ENCODE measurements at places on chromosomes 3 and 15. TPM values are rescaled to one million over a fixed set of nuclear protein-coding genes. Genes with fewer than 3 reads are reported as not detected.

DNA sequence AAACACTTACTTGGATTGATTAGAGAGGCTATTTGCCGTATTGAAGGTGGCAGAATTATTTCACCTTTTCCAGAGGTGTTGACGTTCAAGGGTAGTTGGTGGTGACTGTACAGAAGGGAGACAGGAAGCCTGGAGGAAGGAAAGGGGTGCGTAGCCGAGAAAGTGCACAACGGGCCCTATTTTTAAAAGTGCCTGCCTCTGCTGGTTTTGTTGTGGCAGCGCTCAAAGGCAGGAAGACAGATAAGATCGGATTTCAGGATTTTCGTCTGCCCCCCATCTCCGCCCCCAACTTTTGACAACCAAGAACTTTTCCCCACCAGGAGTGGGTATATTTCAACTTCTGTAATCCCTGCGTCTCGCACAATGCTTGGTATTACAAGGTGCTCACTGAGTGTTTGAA, 38.5 kb downstream of the SMAD3 start:
- no peak overlapping the region for H3K27ac ChIP-seq
- peak; percentile 53 for DNase-seq
- H3K36me3 ChIP-seq: no peaks in the 10 kb centered on the region
- H3K27me3 ChIP-seq: no peaks in the 10 kb centered on the region

Gene A4GNT
- not detected for total RNA-seq

DNA sequence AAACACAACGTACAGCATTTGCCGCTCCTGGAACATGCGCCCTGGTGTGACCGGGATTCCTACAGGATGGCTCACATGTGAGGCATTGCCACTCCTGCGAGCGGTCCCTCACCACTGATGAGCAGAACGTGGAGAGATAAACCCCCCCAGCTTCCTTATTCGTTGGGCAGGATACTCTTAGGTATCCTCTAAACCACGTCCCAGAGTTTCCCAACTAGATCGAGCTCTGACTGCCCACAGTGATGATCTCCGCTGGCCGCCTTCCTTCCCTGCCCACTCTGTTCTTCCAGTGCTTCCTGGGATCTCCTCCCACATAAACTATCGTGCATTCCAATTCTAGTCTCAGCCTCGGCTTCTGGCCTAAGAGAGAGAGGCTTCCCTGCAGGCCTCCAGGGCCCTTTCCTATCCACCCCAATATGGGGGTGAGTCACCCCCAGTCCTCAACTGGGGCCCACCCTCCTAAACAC, 91.8 kb downstream of the TOP2B start:
- no peaks in the 10 kb centered on the region for H3K27me3 ChIP-seq
- no peak overlapping the region for H3K4me3 ChIP-seq
- no peaks in the 10 kb centered on the region for H3K4me1 ChIP-seq

GRCh38 chr15:61184431-61184830, 44.7 kb downstream of the RORA start:
- peaks cover 20% of the 10 kb centered on the region for H3K27me3 ChIP-seq
- H3K4me1 ChIP-seq: no peaks in the 10 kb centered on the region
- no peak for DNase-seq
- H3K27ac ChIP-seq: no peak overlapping the region

DNA sequence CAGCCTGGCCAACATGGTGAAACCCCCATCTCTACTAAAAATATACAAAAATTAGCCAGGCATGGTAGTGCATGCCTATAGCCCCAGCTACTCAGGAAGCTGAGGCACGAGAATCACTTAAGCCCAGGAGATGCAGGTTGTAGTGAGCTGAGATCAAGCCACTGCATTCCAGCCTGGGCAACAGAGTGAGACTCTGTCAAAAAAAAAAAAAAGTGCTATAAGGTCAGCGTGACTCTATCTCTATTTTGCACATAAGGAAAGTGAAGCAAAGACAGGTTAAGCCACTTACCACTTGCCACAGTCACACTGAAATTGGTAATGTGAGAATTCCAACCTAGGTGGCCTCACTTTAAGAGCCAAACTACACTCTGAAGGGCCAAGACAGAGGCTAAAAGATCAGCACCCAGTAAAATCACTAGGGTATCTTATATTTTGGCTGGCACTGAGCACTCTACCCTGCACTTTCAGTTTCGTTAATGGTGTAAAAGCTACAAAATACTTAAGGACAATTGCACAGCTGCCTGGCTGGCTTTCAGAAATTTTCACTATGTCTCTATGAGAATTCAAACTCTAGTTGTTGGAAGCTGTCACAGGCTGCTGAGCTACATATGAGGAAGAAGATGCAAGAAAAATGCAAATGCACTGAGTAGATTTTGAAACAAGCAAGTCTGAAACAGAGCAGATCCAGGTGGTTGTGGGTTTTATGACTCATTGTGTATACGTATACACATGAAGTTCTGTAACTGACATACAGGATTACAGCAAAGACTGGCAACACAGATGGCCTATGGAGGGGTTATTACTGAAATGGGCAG, 32.7 kb downstream of the TRANK1 start:
- peak overlapping the region; percentile 25 for H3K4me3 ChIP-seq
- H3K27ac ChIP-seq: peak overlapping the region; percentile 41
- H3K4me1 ChIP-seq: peaks cover 43% of the 10 kb centered on the region
- no peaks in the 10 kb centered on the region for H3K27me3 ChIP-seq

Gene ONECUT1
- not detected for total RNA-seq

GRCh38 chr3:128784843-128785242, 58.9 kb downstream of the RAB7A start:
- peaks cover 4% of the 10 kb centered on the region for H3K36me3 ChIP-seq
- DNase-seq: no peak

- no peak overlapping the region for H3K4me3 ChIP-seq
- no peaks in the 10 kb centered on the region for H3K27me3 ChIP-seq
- no peaks in the 10 kb centered on the region for H3K36me3 ChIP-seq
- H3K27ac ChIP-seq: no peak overlapping the region
- peaks cover 6% of the 10 kb centered on the region for H3K4me1 ChIP-seq
- no peak for DNase-seq
Measured at GRCh38 chr15:101315736-101316135, 20.7 kb upstream of the SNRPA1 start.

- H3K27ac ChIP-seq: no peak overlapping the region
- no peak for DNase-seq
- H3K4me3 ChIP-seq: no peak overlapping the region
- peaks cover 2% of the 10 kb centered on the region for H3K36me3 ChIP-seq
- no peaks in the 10 kb centered on the region for H3K4me1 ChIP-seq
Measured at GRCh38 chr3:20870106-20870899, 684.3 kb upstream of the SGO1 start.

GRCh38 chr15:100308213-100308600, 33.6 kb downstream of the ADAMTS17 start:
- DNase-seq: no peak
- no peak overlapping the region for H3K27ac ChIP-seq
- H3K27me3 ChIP-seq: no peaks in the 10 kb centered on the region

Gene MOBP
- not detected for total RNA-seq

DNA sequence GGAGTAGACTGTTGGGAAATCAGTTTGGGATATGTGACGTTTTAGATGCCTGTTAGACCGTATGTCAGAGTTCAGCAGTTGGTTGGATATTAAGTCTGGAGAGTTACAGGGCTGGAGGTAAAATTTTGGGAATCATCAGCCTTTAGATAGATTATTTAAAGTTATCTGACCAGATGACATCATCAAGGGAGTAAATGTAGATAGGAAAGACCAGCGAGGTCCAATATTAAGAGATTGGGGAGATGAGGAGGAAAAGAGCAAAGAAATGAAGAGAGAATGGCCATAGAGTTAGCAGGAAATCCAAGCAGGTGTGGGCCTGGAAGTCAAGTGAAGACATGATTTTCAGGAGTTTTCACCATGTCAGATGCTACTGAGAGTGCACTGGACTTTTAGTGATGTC, 3.1 kb downstream of the NDUFB4 start:
- peaks cover 19% of the 10 kb centered on the region for H3K36me3 ChIP-seq
- H3K27me3 ChIP-seq: no peaks in the 10 kb centered on the region
- no peak for DNase-seq
- H3K27ac ChIP-seq: no peak overlapping the region
- H3K4me1 ChIP-seq: peaks cover 7% of the 10 kb centered on the region

GRCh38 chr3:29932696-29933325, 651.9 kb downstream of the RBMS3 start:
- no peak overlapping the region for H3K4me3 ChIP-seq
- H3K27ac ChIP-seq: no peak overlapping the region
- H3K4me1 ChIP-seq: peaks cover 5% of the 10 kb centered on the region

DNA sequence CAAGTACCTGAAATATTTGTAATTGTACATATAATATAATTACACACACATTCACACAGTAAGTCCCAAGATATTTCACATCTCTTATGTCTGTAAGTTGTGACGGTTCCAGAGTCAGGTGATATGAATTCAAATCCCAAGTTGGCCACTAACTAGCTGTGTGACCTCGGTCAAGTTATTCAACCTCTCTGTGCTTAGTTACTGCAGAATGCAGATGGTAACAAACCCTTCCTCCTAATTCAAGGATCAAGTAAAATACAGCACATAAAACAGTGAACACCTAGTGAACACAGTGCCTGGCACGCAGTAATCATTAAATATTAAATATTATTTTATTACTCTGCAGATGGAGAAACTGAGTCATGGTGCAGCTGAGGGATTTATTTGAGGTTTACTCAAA, 6.9 kb downstream of the PRICKLE2 start:
- H3K27me3 ChIP-seq: peaks cover 9% of the 10 kb centered on the region
- no peaks in the 10 kb centered on the region for H3K4me1 ChIP-seq
- no peak overlapping the region for H3K27ac ChIP-seq
- H3K4me3 ChIP-seq: no peak overlapping the region

DNA sequence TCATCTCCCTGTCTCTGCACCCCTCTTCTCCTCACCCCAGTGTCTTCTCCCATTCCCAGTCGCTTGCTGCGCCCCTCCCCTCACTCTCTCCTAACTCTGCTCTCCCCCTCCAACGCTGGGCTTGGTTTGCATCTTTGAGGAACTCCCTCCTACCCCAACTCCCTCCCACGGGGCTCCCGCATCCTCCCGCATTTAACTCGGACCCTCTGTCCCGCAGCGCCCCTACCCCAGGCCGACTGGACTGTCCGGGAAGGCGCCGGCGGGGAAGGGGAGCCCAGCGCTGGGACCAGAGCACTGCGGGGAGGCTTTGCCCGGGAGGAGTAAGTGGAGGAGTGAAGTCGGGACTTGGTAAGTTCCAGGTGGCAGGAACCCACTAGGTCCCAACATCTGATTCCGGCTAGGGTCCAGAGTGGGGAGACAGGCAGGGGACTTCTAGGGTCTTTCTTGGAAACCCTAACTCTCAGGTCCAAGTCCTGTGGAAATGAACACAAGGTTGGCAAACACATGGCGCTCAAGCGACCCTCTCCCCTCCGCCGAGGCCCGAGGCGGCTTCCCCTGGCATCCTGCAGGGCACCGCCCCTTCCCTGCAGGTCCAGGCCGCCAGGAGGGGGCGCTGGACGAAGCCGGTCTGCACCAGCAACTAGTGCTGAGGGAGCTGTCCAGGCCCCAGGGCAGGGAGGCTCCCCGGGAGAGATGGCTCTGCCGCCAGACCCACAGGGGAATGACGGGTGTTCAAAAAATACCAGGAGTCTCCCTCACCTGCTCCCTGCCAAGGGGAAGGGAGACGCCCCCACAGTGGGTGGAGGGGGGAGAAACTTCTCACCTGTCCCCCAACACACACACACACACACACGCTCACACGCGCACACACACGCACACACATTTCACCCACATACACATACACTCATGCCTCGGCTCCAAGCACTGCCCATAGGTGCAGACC, 53.2 kb downstream of the LHFPL4 start:
- peaks cover 6% of the 10 kb centered on the region for H3K4me1 ChIP-seq
- H3K36me3 ChIP-seq: no peaks in the 10 kb centered on the region
- H3K27me3 ChIP-seq: peaks cover 23% of the 10 kb centered on the region
- no peak overlapping the region for H3K27ac ChIP-seq
- H3K4me3 ChIP-seq: no peak overlapping the region

Gene MUC13
- not detected for total RNA-seq

- H3K27ac ChIP-seq: no peak overlapping the region
- no peaks in the 10 kb centered on the region for H3K27me3 ChIP-seq
- peak; percentile 31 for DNase-seq
- H3K4me1 ChIP-seq: peaks cover 49% of the 10 kb centered on the region
- H3K4me3 ChIP-seq: no peak overlapping the region
- H3K36me3 ChIP-seq: peaks cover 42% of the 10 kb centered on the region
Measured at GRCh38 chr3:36991923-36992805, 767 bp downstream of the EPM2AIP1 start.

Gene CSPG4
- total RNA-seq: not detected

Gene ABHD14A
- 5.4 TPM for total RNA-seq

DNA sequence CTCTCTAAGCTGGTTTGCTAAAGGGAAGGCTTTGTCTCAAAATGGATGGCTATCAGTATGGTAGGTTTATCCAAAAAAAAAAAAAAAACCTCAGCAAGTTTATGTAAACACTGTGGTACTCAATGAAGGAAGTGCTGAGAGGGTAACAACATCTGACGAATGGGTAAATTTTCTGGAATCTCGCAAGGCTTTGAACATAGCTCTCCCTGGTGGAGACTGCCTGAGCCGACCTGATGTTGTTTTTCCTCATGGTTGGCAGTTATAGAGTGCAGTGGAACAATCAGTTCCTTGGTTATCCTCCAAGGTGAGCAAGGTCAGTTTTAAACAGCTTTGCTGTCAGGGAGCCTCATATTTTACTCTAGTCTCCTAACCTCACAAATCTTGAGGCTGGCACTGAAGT, 94.6 kb downstream of the ZPLD1 start:
- no peaks in the 10 kb centered on the region for H3K4me1 ChIP-seq
- no peak for DNase-seq
- no peaks in the 10 kb centered on the region for H3K27me3 ChIP-seq
- H3K27ac ChIP-seq: no peak overlapping the region
- no peaks in the 10 kb centered on the region for H3K36me3 ChIP-seq

DNA sequence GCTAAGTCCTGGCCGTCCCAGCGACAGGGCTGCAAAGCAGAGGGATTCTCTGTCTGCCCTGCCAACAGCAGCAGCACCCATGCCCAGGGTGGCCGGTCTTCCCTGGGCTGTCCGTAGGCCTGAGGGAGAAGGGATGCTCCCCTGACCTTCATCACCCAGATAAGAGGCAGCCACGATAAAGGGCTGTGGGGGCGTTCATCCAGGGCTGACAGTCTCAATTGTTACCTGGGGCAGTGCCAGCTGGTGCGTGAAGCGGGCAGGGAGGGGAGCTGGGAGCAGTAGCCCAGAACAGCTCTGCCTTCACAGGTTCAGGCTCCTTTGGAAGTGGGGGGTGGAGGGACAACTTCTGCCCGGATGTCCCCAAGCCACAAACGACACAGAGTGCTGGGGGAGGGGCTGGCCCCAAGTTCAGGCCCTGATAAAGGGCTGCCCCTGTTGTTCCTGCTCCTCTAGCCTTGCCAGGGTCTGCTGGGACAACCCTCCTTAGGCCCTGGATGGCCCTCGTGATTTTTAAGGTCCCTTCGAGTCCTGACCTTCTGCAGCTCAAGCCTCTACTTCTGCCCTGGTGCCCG, 94.7 kb downstream of the RAB11A start:
- no peaks in the 10 kb centered on the region for H3K4me1 ChIP-seq
- DNase-seq: no peak

GRCh38 chr3:13526626-13526949, 22.3 kb upstream of the FBLN2 start:
- no peak overlapping the region for H3K4me3 ChIP-seq
- no peak for DNase-seq
- no peaks in the 10 kb centered on the region for H3K4me1 ChIP-seq
- no peak overlapping the region for H3K27ac ChIP-seq
- H3K36me3 ChIP-seq: no peaks in the 10 kb centered on the region

Gene DNAH1
- total RNA-seq: 9.4 TPM

Gene SPATA12
- not detected for total RNA-seq

GRCh38 chr3:125054449-125055329, 1.1 kb downstream of the HEG1 start:
- peaks cover 54% of the 10 kb centered on the region for H3K4me1 ChIP-seq
- peak overlapping the region; percentile 80 for H3K4me3 ChIP-seq
- peak overlapping the region; percentile 11 for H3K27ac ChIP-seq
- peak; percentile 30 for DNase-seq
